Stimulated activated CD4-positive, alpha-beta T cell treated with anti-CD3 and anti-CD28 coated beads, Interleukin-1b, Interleukin-23, amount 100 ng/mL, for 4 hours (primary cell): ENCODE measurements at places on chromosomes 12 and 14.

DNA sequence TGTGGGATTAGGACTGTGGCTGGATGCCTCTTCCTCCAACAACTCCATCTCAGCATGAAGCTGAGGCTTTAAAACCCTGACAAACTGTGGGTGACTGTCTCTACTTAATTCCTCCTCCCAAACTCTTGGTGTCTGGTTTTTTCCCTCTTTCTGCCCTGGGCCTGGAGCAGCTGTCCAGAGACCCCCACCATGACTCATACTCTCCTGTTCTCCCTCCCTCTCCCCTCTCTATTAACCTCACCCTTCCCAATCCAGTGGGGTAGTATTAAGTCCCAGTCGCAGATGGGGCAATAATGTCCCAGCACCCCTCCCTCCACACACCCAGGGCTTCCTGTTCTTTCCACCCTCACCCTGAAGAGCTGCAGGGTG is 2.0 kb upstream of the DNAJC14 start:
- no peak for DNase-seq

DNA sequence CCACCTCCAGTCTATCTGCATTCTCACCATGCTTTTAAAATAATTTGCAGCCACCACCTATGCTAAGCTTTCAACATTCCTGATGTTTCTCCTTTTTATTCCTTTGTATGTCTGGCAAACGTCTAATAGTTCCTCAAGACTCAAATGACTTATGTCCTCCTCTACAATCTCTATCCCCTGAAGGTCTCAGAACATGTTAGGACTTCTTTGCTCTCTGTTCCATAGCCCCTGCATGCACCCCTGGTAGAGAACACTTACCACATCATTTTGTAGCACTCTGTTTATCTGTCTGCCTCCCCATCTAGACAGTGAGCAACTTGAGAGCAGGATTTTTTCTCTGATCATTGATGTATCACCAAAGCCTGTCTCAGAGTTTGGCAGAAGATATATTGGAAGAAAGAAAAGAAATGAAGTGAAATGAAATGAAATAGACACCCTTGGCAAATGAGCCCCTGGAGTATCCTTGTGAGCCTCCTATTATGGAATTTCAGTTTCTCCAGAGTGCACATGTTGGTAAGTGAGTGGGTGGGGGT is 1231.2 kb upstream of the FLRT2 start:
- DNase-seq: no peak

DNA sequence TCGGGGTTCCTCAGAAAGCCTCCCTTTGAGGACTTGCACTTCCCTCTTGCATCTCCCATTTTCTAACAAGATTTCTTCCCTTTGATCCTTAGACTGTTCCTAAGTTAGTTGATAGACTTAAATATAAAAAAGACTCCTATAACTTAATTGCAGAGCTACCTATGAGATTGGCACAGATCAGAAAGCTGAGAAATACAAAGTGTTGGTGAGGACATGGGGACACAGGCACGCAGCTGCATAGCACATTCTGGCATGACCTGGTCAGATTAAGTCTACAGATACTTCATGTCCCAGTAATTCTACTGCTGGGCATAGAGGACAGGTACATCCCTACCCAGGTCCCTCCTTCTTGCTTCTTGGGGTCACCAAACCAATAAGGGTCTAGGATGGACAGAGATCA is 141.7 kb upstream of the LHX5 start:
- no peak for DNase-seq

DNA sequence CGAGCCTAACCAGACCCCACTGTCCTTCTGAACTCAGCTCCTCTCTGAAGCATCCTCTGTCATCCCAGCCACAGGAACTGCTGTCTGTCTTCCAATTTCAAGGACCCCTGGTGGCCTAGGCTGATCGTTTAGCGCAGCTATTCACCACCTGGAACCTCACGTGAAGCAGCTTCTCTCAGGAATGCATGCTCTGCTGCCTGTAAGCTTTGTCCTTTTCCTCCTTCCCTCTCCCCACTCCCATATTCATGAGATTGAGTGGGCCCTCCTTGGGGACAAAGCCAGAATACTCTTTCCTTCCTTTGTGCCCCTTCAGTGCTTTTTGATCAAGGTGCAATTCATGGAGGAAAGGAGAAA is 17.2 kb downstream of the DPF3 start:
- no peak for DNase-seq

DNA sequence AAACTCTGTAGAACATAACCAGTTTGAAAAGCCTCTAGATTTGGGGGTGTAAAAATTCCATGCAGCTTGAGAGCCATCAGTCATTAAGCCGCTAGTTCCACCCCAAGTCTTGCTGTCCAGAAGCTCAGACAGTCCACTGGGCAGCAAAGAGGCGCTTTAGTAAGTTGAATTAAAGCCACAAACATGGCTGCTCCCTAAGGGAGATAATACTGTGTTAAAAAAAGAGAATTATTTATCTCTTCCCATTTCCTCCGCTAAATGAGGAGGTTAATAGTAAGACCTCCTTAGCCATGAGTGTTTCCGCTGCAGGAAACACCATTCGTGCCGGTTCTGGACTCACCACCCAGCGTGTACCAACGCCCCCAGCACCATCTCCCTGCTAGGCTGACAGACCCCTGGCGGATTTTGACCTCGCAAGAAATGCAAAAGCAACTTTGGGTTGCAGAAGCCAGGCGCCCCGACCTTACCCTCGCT is 536 bp downstream of the TM7SF3 start:
- no peak for DNase-seq

DNA sequence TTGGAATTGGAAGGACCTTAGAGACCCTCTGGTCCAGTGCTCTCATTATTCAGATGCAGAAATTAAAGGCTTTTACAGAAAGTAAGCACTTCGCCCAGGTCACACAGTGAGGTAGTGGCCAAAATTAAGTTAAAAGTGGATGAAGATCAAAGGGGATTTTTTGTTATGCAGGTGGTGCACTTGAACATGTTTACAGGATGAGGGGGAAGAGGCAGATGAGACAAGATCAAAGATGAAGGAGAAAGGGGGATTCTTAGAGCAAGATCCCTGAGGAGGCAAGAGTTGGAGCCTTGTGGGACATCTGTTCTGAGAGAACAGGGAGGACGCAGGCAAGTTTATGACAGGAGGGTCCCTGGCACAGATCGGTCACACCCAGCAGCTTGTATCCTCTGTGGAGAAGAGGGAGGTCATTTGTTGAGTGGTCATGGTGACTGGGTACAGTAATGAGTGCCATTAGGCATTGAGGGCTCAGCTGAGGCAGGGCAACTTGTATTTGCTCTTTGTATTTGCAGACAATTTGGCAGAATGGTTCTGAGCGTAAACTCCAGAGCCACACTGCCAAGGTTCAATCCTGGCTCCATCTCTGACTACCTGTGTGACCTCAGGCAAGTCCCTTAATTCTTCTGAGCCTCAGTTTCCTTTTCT is 84.0 kb downstream of the BORCS5 start:
- no peak for DNase-seq

- DNase-seq: no peak
These were observed 254 bp downstream of the GTF2A1 start for GRCh38 chr14:81220580-81220829.

- no peak for DNase-seq
These were observed 22.1 kb upstream of the SYCP3 start for GRCh38 chr12:101761350-101761749.

GRCh38 chr12:63894132-63894531 is 49.6 kb downstream of the SRGAP1 start:
- DNase-seq: no peak

DNA sequence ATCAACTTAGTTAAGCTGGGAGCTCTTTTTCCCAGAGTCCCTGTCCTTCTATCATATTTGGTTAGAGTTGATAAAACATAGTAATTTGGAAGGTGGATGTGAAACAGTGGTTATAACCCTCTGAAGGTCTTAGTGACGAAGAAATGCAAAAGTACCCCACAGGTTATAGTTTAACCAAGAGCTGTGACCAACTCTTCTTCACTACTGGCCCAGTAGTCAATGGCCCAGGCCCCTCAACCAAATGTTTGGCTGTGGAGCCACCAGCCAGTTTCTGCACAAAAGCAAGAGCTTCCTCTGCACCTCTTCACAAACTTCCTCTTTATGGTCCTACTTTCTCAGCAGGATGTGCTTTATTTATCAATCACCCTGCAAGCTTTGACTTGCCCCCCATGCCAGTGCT is 132.6 kb downstream of the BMP4 start:
- DNase-seq: no peak

DNA sequence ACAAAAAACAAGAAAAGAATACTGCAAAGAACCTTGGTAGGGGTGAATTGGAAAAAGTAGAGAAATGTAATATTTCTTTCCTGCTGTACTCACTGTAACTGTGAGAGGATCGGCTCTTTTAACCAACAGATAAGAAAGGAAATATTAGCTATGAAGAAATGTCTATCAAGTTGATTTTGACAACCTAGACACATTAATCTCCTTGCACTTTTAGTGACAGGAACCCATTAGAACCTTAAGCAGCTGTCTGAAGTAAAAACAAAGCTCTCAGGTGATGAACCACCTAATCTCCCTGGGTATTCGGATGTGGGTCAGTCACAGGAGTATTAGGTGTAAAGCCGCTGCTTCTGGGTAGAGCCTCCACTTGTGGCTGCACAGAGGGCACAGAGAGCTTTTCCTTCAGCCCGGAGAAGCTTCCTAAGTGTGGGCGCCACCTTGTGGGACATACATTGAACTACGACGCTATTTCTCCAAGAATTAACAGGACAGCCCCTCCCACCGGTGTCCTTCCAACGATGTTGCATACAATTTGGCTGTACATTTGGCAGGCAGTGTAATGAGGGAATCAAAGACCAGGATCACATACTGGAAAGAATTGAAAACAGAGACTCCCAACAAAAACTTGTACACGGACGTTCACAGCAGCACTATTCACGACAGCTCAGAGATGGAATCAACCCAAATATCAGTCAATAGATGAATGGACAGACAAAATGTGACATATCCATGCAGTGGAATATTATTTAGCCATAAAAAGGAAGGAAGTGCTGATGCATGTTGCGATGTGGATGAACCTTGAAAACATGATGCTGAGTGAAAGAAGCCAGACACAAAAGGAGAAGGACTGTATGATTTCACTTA is 28.9 kb upstream of the MAPKAPK5 start:
- DNase-seq: peak; percentile 28

DNA sequence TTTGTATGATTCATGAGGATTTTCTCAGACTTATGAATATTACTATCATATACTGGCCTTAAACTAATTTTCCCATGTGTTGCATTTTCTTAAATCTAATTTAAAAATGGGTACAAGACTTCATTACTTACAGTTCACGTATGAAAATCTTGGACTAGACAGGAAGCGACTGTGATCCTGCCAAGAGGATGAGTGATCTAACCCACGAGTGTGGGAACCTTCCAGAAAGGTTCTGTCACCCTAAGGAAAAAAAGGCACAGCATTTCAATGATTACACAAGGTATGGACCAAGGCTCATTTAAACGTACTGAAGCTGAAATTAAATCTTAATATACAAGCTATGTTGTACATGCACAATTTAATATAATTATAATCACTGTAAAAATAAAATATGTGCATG is 293.5 kb upstream of the DIO2 start:
- DNase-seq: no peak

- DNase-seq: no peak
These were observed 75.8 kb downstream of the GPATCH2L start for GRCh38 chr14:76227450-76228050.

DNA sequence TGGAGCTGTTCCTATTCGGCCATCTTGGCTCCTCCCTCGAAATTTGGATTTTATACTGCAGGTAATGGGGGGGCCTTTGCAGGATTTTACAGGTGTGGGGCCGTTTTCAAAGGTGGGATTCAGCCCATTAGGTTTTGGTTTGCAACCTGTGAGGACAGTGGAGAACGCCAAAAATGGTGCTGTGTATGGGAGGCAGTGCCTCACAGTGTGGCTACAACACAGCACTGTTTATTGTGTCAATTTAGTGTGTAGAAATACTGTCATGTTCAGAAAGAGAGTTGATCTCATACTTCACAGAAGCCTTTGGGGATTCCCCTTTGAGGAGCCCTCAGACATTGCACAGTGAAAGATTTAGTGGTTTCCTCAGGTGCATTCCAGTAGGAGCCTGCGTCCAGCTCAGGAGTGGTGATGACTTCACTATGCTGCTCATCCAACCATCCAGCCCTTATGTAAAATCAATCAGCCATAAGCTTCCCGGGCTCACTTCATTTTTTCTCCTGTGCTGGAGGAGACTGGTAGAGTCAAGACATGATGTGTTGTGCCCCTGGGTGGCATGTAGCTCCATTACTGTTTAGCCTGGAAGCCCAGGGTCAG is 92.7 kb upstream of the PRMT8 start:
- DNase-seq: no peak

- DNase-seq: peak; percentile 10
These were observed 646 bp downstream of the ST8SIA1 start for GRCh38 chr12:22333713-22334409.

DNA sequence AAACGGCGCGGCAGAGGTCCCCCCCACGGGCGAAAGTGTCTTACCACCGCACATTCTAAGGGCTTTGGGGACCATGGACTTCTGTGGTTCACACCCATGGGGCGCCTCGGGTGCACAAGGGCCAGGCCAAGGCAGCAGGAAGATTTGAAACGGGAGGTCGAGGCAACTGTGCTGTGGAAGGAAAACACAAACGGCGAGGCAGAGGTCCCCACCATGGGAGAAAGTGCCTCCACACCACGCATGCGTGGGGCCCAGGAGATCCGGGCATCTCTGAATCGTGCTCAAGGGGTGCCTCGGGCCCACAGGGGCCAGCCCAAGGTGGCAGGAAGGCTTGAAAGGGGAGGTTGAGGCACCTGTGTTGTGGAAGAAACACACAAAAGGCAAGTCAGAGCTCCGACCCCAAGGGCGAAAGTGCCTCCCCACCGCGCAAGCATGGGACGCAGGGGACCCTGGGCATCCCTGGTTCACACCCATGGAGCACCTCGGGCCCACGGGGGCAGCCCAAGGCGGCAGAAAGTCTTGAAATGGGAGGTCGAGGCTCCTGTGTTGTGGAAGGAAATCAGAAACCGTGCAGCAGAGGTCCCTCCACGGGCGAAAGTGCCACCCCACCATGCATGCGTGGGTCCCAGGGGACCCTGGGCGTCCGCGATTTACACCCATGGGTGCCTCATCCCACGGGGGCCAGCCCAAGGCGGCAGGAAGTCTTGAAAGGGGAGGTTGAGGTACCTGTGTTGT is 371.0 kb downstream of the ALG10 start:
- DNase-seq: no peak

DNA sequence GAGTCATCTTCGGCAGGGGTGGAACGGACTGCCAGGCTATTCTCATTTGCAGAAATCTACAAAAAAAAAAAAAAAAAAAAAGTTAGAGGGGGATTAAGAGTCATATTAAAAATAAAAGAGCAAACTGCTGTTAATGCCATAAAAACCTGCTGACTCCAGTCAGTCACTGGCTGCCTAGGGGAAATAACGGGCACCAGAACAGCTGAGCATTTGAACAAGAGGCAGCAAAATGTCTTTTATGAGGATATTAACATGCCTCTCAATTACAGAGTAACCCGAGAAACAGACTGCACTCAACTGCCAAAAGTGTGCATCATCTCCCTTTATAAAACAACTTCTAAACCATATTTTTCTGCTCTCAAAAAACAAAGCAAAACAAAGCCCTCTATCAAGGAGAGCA is 28.7 kb upstream of the CERS5 start:
- DNase-seq: no peak

- DNase-seq: no peak
These were observed 59.5 kb downstream of the ETNK1 start for GRCh38 chr12:22684140-22685118.
